Activated CD4-positive, alpha-beta memory T cell treated with anti-CD3 and anti-CD28 coated beads for 36 hours (primary cell): ENCODE measurements at places on chromosomes 11 and 22. TPM values are rescaled to one million over a fixed set of nuclear protein-coding genes. Genes with fewer than 3 reads are reported as not detected.

DNA sequence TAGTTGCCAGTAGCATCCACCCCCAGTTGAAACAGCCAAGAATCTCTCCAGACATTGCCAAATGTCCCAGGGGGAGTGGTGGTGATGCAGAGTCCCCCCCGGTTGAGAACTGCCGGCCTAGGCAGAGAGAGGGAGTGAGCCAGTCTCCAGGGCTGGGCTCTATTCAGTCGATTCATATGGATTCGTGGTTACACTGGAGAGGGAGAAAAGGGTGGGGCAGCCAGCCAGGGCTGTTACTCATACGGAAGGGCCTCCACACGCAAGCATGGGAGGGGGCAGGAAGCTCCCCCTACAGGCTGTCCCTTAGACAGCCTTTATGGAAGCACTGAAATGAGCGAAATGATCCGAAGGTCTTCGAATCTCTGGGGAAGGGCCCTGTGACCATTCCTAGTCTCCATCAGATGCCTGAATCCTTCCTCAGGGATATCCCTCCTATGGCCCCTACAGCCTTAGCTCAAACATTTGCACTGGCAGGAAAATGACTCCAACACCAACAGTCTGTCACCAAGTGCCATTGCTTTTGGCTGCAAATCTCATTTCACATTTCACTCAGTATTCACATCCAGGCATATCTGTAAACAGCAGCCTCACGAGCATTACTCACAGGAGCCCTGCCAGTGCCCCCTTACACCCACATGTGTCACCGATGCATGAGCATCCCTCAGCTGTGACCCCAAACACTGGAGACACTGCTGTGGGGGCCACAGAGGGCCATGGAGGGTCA lies 18.4 kb upstream of the TLCD5 start:
- no peak for DNase-seq

The WT1 gene
- total RNA-seq, result not detected

DNA sequence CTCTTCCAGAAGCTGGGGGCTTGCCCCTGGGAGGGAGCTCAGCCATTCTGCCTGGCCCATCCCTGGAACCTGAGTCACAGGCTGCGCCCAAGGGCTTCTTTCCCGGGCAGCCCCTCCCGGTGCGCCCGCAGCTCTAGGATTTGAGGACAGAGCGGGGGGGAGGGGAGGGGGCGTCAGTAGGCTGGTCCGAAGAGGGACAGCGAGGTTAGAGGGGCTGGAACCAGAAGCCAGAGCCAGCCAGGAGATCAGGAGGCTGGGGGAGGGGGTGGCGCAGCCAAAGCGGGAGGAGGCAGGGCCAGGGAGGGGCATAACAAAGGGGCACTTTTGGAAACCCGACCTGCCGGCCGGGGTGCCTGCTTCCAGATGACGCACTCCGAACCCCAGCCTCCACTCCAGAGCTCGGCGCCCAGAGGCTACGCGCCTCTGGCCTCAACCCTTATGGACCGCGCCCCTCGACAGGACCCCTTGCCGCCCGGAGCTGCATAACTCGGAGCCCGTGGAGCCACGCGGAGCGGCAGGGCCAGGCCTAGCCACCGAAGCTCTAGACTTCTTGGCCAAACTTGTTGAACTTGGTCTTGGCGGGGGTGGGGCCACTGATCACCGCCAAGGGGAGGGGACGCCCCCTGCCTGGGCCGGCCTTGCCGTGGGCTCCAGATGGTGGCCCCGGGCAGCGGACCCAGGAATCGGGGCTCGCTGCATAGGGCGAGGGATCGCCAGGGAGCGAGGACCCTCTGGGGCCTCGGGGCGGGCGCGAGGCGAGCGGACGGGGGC lies 744 bp downstream of the PACSIN3 start:
- no peak for DNase-seq

GRCh38 chr11:18728658-18729057 lies 2.7 kb upstream of the IGSF22 start:
- DNase-seq, result no peak

The NCAM1 gene
- not detected for total RNA-seq

DNA sequence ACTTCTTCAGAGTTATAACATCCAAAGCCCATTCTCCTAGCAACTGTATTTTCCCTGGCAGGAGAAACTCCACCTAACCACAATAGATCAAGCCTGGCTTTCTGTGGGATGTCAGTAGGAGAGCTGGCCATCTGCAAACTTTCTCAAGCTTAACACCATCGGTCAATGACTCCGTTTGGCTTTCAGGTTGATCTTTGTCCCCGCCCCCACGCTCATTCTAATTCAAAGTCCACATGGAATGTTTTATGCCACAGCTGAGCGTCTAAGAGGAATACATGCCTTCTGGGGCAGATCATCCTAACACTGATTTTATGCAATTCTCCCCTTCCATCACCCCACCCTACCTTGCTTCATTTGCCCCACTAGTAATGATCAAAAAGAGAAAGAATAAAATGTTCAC lies 4.8 kb downstream of the GVQW3 start:
- DNase-seq, result no peak

DNA sequence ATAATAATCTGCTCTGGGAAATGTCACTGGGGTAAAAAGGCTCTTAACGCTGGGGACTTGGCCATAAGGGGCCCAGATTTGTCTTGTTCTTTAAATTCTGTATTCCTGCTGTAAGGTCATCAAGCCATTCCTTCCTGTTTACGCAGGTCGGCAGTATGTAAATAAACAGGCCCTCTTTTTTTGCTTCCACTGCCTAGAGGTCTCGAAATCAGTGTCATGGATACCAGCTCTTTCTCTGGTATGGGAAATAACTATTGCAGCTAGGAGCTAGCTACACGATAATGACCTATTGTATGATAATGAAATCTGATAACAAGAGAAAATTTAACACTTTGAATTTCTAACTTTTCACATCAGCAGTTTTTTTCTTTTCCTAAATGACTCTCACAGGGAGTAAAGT lies 209.2 kb upstream of the NARS2 start:
- DNase-seq, result no peak

GRCh38 chr11:26333906-26334305 lies 2.0 kb downstream of the ANO3 start:
- DNase-seq, result no peak

- DNase-seq, result no peak
These were observed 457 bp downstream of the SSTR3 start for GRCh38 chr22:37211866-37212173.
